ENCODE measurements at places on chromosomes 4 and X.

DNA sequence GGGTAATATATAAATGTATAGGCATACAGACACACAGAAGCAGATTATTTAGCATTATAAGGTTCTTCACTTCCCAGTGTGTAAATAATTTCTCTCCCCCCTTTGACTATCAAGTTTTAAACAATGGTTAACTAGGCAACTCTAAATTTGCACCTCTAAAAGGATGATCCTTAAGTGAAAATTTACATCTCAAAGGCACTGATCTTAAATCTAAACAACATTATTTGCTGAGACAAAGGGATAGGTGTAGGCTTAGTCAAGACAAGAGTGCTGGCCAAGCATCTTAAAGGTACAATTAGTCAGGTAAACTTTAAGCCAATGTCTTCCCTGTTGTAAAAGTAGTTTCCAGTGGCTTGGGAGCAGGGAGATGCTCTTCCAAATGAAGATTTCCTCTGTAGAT lies 33.0 kb downstream of the NLRP2B start:
- no peak for DNase-seq

DNA sequence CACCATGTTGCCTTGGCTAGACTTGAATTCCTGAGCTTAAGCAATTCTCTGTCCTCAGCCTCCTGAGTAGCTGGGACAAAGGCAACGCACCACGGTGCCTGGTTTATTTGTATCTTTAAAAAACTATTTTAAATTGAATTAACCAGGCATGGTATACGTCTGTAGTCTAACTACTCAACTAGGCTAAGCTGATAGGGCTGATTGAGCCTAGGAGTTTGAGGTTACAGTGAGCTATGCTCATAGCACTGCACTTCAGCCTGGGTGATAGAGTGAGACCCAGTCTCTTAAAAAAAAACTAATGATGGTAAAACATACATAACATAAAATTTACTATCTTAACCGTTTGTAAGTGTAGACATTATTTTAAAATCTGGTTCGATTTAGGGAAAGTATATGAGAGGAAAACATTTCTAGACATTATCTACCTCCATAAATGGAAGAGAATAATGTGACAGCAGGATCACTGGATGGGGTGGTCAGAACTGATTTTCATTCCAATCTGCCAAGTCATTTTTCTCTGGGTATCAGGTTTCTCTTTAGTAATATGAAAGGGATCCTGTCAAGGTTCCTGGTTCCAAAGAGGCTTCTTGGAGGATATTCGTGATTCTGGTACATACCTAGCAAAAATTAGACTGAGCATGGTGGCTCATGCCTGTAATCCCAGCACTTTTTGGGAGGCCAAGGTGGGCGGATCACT lies 8.7 kb upstream of the ITGB1BP2 start:
- DNase-seq = no peak

DNA sequence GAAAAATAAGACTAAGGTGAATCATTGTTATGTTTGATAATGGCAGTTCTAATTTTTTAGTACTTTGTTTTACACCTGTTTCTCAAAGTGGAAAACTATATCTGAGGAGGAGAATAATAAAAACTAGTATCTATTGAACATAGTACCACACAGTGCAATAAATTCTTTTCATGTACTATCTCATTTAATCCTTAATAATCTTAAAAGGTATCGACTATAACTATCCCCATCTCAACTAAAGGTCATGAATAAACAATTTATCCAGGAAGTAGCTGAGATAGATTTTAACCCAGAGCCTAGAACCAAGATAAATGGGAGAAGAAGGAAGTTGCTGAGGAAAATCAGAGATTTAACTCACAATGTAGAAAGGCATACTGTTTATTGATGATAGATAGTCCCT lies 2.5 kb downstream of the CHIC2 start:
- DNase-seq = no peak

DNA sequence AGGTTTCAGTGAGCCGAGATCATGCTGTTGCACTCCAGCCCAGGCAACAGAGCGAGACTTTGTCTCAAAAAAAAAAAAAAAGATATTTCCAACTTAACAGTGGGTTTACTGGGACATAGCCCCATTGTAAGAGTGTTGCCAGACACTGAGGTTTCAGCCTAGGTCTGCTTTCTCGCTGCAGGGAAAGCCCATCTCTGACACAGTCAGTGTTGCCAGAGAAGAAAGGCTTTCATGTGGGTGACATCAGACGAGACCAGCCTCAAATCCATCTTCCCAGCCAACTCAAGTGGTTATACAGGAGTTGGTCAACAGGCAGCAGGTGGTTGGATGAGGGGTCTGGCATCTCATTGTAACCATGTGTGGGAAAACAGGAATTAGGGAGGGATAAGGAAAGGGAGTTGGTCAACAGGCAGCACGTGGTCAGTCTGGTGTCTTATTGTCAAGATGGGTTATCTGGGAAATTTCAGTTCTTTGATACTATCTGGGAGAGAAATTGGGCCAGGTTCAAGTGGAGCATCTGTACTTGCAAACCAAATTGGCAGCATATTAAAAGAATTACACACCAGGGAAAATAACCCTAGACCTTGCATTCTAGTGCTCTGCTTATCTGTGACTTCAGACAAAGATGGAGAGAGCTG lies 41.1 kb downstream of the NELFA start:
- no peak for DNase-seq

GRCh38 chr4:108926781-108927180 lies 163.9 kb upstream of the ETNPPL start:
- DNase-seq = no peak

GRCh38 chr4:40240040-40240653 lies 43.3 kb downstream of the RHOH start:
- DNase-seq = no peak

DNA sequence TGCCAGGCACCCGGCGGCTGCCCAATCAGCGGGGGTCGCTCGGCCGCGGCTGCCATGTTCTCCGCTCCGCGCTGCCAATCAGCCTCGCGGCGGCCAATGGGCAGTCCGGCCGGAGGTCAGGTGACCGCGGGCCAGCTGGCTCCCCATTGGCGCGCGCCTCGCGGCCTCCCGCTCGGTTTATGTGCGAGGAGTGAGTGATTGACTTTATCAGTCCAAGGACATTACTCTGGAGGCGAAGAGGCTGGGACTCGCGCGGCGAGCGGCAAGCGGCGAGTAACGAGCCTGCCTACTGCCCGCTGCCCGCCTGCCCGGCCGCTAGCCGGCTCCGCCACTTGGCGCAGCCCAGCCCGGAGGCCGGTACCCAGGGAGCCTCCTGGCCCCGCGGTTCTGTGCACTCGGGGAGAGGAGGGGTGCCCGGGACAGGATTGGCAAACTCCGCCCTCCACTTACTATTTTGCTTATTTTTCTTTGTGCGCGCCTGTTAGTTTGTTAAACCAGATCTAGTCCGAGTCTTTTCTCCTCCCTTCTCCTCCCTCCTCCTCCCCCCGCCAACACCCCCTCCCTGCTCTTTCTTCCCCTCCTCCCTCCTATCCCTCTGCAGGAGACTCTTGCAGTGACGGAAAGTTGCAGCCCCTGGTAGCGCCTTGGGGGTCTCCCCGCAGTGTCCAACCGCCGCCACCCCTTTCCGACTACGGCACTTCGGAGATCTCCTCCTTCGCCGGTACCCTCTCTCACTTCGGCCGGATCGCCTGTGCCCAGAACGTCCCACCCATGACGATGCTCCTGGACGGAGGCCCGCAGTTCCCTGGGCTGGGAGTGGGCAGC lies at the start of gene ZIC3:
Gene ZIC3, plus strand, starts transcription at position 207 of the 825 bp plus-strand sequence. Its CDS starts 565 bp downstream, at position 772.
- DNase-seq = peak; percentile 82

DNA sequence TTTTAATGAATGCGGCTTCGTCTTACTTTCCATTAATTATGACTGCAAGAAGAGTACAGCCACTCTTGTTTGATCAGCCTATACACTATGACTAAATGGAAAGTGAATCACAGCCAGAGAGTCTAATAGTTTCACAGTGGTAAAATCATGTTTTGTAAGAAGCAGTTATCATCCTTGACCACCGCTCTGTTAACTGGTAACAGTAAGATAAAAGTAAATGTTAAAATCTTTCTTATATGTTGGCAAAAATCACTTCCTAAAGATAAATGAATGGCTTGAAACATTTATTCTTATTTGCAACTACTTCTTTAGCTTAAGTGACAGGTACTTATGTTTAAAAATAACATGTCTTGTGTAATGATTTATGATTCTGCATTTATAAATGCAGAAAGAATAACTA lies 13.2 kb downstream of the GALNT7 start:
- no peak for DNase-seq

DNA sequence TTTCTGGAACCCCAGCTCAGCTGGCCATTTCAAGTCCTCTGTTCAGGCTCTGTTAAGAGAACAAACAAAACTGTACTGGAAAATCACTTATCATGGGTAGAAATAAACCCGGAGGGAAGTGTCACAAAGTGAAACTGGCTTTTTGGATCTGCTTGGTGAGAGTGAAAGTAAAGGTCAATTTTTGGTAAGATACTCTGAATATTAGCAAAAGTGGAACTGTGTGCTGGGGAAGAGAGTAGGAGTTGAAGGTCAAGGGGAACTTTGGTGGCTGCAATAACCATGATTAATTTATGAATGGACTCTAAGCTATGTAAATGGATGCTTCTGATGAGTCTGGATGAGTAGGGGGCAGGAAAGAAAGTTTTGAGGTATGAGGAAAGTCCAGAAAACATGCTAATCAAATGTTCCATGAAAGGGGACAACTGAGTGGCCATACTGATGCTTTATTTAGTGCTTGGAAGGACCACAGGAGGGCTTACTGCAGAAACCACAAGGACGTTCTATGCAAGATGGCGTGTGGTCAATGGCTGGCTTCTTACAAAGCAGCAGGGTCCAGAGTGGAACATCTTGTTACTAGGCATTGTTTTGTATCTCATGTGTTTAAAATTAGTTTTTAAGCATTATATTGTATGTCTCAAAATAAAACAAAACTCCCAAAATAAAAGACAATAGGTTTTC lies 36.8 kb upstream of the TNIP3 start:
- no peak for DNase-seq

GRCh38 chr4:112231779-112232713 lies at the start of gene AP1AR:
AP1AR (plus strand) TSS chr4:112231787; CDS start chr4:112232092, 305 bp downstream.
- peak; percentile 89 for DNase-seq

- DNase-seq = peak; percentile 52
These were observed 74.4 kb downstream of the RPS3A start for GRCh38 chr4:151173871-151174270.

- no peak for DNase-seq
These were observed 61.5 kb upstream of the MMAA start for GRCh38 chr4:145557720-145558119.

DNA sequence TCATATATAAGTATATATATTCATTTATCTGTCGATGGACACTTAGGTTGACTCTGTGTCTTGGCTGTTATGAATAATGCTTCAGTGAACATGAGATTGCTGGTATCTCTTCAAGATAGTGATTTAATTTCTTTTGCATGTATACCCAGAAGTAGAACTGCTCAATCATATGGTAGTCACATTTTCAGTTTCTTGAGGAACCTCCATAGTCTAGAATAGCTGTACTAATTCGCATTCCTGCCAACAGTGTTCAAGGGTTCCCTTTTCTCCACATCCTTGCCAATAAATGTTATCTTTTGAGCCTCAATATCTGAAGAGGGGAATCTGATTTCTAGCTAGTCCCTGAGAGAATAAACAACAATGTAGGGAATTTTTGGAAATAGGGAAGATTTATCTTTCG lies 32.4 kb upstream of the CCNG2 start:
- DNase-seq = no peak

GRCh38 chr4:829291-829690 lies 3.4 kb upstream of the CPLX1 start:
- DNase-seq = no peak

GRCh38 chrX:13152518-13153185 lies 108.2 kb upstream of the FAM9C start:
- DNase-seq = no peak

DNA sequence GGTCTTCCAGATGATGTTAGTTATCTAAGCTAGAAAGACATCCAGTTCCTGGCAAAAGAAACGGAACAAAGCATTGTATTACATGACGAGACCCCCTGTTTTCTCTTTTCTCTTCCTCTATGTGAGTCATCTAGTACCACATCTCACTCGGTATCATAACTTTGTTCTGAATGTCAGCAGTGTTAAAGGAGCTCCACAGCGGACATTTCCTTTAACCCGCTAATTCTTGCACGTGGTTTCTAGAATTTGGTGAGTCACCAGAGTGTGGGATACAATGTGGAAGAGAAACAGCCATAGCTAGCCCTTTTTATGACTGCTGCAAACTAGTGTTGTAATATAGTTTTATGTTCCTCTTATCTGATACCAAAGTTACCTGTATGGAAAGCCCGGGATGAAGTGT lies 243.7 kb downstream of the TENM3 start:
- no peak for DNase-seq

DNA sequence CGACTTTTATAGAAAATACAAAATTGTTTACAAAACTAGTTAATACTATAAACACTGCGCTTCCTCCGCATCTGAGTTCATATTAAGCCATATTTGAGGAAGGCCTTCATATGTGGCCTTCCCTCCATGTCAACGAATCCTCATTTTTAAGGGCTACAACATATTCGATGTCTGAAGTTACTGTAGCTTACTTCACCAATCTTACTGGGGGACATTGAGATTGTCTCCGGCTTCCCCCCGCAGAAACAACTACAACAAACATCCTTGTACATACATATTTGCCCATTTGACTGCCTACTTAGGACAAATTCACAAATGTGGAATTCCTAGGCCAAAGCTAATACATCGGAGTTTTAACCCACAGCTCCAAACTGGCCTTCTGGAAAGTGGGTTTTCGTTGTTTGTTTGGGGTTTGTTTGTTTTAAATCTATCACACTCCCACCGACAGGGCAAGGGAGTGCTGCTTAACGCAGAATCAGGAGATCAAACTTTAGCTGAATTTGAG lies 581 bp upstream of the FAM114A1 start:
- no peak for DNase-seq

GRCh38 chr4:188053302-188053701 lies 56.1 kb downstream of the TRIML2 start:
- no peak for DNase-seq

GRCh38 chrX:16239211-16239610 lies 71.9 kb downstream of the MAGEB17 start:
- DNase-seq = no peak

GRCh38 chrX:111262086-111262485 lies 8.2 kb downstream of the CAPN6 start:
- no peak for DNase-seq

GRCh38 chrX:127570276-127570675 lies 481.9 kb downstream of the ACTRT1 start:
- DNase-seq = no peak

DNA sequence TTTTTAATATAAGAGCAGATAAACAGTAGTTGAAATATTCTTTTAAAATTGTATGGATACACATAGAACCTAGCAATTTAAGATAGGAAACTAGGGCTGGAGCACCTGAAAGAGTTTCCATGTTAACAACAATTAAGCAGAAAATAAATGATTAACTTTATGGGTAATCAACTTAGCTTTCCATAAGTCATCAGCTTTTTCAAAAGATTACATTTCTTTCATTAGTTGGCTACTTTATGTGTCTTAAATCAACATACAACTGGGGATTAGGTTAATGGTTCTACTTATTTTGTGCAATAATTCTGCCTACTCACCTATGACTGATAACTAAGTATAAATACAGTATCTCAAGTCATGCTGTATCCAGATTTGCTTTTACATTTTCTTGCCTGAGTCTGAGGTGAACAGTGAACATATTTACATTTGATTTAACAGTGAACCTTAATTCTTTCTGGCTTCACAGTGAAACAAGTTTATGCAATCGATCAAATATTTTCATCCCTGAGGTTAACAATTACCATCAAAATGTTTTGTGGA lies at the start of gene ANXA10:
Gene ANXA10, plus strand, starts transcription at position 362 of the 537 bp plus-strand sequence. Its CDS starts 164 bp downstream, at position 526.
- DNase-seq = no peak

GRCh38 chrX:97290199-97290598 lies 406.5 kb downstream of the RPA4 start:
- DNase-seq = no peak

GRCh38 chr4:173434231-173434630 lies 35.3 kb upstream of the SCRG1 start:
- no peak for DNase-seq

- no peak for DNase-seq
These were observed 279.1 kb upstream of the NRK start for GRCh38 chrX:105543283-105543682.
